ENCODE measurements at places on chromosomes 7 and 10. TPM values are rescaled to one million over a fixed set of nuclear protein-coding genes. Genes with fewer than 3 reads are reported as not detected.
A peak's percentile ranks its signal among the peaks of the same experiment; 100 is the strongest.

TDRD1 gene
- 0.88 TPM for total RNA-seq

AIFM2 gene
- 12.7 TPM for total RNA-seq

SPDYE5 gene
- total RNA-seq = not detected

EPHB4 gene
- total RNA-seq = 65.5 TPM

DNA sequence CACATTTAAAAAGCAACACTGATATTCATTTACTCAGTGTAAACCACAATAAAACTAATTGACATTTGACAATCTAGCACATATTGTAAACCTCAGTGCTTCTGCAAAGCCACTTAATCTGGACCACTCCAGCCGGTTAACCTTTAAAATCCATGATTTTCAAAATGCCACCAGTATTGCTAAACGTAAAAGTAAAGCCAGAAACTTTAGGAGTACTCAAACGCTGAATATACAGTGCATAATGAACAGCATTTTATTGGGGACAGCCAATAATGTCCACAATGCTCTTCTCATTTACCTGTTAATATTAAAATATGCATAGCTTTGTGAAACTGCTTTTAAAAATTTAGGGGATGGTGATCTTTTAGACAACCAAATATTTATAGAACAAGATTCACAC, 10.8 kb downstream of the HNRNPA2B1 start:
- H3K4me3 ChIP-seq = no peak overlapping the region
- peaks cover 67% of the 10 kb centered on the region for H3K36me3 ChIP-seq
- no peak for DNase-seq
- peaks cover 12% of the 10 kb centered on the region for H3K4me1 ChIP-seq
- no peak overlapping the region for H3K27ac ChIP-seq

DNA sequence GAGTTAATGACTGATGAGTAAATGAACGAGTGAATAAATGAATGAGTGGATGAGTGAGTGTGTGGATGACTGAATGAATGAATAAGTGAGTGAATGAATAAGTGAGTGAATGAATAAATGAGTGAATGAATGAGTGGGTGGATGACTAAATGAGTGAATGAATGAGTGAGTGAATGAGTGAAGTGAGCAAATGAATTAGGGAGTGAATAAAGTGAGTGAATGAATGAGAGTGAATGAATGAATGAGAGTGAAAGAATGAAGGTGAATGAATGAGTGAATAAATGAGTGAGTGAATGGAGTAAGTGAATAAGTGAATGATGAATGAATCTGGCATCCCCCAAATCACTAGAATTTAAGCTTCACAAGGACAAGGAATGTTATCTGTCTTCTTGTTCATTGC, 1253.0 kb downstream of the TYW1 start:
- H3K4me1 ChIP-seq = no peaks in the 10 kb centered on the region
- H3K27me3 ChIP-seq = peaks cover 3% of the 10 kb centered on the region
- no peak overlapping the region for H3K4me3 ChIP-seq

- no peak overlapping the region for H3K4me3 ChIP-seq
- DNase-seq = no peak
- no peaks in the 10 kb centered on the region for H3K36me3 ChIP-seq
- H3K4me1 ChIP-seq = no peaks in the 10 kb centered on the region
- H3K27me3 ChIP-seq = no peaks in the 10 kb centered on the region
- H3K27ac ChIP-seq = no peak overlapping the region
Measured at GRCh38 chr7:81162234-81162633, 243.4 kb upstream of the SEMA3C start.

DNA sequence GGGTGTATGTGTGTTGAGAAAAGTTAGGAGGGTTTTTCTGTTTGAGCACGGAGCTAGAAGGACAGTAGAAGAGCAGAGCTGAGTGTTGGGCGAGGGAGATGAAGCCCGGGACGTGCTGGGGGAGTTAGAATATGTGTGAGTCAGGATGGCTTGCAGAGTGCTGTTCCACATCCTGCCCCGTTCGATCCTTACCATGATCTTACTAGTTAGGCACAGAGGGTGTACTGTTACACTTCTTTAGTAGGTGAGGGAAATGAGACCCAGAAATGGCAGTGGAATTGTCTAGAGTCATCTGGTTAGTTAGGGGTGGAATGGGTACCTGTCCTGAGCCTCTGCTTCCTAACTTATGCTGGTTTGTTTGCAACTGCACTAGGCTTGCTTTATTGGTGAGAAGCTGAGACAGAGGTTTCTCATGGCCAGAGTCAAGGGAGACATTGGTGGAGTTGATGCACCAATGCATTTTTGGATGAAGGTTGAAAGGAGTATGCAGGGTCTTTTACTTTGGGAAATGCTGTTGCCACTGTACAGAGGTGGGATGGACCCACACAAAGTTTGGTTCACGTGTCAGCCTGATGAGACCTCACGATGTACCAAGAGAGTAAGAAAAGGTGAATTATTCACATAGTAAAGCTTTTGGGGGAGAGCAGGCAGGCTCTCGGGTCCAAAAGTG, 42.4 kb downstream of the CCNY start:
- H3K27ac ChIP-seq = peak overlapping the region; percentile 74
- H3K36me3 ChIP-seq = no peaks in the 10 kb centered on the region
- DNase-seq = no peak
- no peak overlapping the region for H3K4me3 ChIP-seq

GRCh38 chr7:111261496-111261895, 170.6 kb downstream of the LRRN3 start:
- H3K36me3 ChIP-seq = no peaks in the 10 kb centered on the region
- H3K4me3 ChIP-seq = no peak overlapping the region
- H3K27ac ChIP-seq = no peak overlapping the region
- DNase-seq = no peak

DNA sequence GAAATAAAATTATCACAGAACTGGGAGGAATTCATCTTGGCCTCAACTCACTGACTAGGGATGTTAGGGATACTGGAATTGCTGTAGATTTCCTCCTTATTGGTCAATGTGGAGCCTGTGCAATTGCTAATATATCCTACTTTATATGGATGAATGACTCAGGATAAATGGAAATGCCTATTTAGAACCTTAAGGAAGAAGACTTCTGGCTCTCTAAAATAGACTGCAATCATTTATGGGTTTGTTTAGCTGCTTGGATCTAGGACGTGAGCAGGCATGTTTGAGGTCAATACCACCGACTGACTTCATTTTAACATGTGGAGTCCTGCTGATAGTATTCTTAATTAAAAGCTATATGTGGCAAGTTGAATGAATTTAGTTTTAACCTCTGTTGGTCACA, 1040.1 kb upstream of the LRRN3 start:
- H3K27me3 ChIP-seq = no peaks in the 10 kb centered on the region
- H3K4me3 ChIP-seq = no peak overlapping the region
- DNase-seq = no peak
- no peak overlapping the region for H3K27ac ChIP-seq
- no peaks in the 10 kb centered on the region for H3K4me1 ChIP-seq

GRCh38 chr7:41870461-41871138, 167.7 kb upstream of the INHBA start:
- no peak overlapping the region for H3K4me3 ChIP-seq
- no peak for DNase-seq
- H3K27ac ChIP-seq = no peak overlapping the region
- H3K36me3 ChIP-seq = no peaks in the 10 kb centered on the region
- no peaks in the 10 kb centered on the region for H3K4me1 ChIP-seq
- no peaks in the 10 kb centered on the region for H3K27me3 ChIP-seq

GRCh38 chr10:59372543-59372942, 10.2 kb upstream of the FAM13C start:
- H3K27ac ChIP-seq = no peak overlapping the region
- DNase-seq = no peak
- H3K36me3 ChIP-seq = no peaks in the 10 kb centered on the region
- H3K4me1 ChIP-seq = no peaks in the 10 kb centered on the region
- H3K27me3 ChIP-seq = no peaks in the 10 kb centered on the region

DNA sequence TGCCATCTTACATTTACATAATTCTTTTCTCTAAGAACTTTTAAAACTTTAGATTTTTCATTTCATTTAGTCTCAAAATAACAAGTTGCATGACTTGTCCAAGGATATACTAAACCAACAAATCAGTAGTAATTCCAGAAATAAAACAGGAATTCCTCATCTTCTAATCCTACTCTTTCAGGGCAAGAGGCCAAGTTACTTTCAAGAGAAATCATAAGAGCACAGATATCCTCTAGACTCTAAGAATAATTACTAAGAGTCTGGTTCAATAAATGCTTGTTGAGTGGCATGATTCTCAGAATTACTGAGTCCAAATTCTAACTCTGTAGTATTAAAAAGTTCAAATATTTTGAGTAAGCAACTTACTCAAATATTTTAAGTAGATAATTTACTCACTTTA, 12.9 kb downstream of the PDZD8 start:
- H3K27ac ChIP-seq = peak overlapping the region; percentile 5
- no peak overlapping the region for H3K4me3 ChIP-seq

GRCh38 chr10:31103112-31103511, 71.4 kb upstream of the ZNF438 start:
- H3K36me3 ChIP-seq = no peaks in the 10 kb centered on the region
- H3K4me1 ChIP-seq = no peaks in the 10 kb centered on the region
- no peak for DNase-seq
- no peak overlapping the region for H3K4me3 ChIP-seq
- H3K27ac ChIP-seq = no peak overlapping the region
- H3K27me3 ChIP-seq = no peaks in the 10 kb centered on the region

All from kidney (tissue), 22 donors.